ENCODE measurements at places on chromosomes 2 and 18.
A peak's percentile ranks its signal among the peaks of the same experiment; 100 is the strongest.

- DNase-seq, result no peak
These were observed 5.3 kb downstream of the CAPN13 start for GRCh38 chr2:30801821-30802455.

DNA sequence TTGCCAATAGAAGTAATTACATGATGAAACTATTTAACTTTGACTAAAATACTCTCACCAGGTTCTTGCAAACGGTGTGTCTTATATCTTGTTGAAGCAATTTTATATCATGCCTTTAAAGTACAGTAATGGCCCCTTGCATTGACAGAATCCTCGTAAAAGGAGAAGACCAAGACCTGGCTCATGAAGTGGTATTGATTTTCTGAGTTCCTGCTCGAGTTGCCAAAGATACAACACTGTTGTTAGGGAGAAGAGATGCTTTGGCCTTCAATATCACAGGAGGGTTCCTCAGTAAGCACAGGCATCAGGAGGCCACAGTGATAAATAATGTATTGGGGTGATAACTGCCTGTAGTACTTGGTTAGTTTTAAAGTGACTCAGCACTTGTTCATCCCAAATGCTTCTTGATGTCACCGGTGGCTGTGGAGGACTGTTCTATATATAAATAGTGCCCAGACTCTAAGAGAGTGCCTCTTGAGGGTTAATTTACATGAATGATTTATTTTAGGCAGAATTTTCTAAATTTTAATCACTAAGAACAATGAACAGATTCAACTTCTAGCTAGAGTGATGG, 571.7 kb upstream of the FANCL start:
- DNase-seq, result no peak

GRCh38 chr18:74528478-74528877, 5.8 kb upstream of the CNDP1 start:
- no peak for DNase-seq

DNA sequence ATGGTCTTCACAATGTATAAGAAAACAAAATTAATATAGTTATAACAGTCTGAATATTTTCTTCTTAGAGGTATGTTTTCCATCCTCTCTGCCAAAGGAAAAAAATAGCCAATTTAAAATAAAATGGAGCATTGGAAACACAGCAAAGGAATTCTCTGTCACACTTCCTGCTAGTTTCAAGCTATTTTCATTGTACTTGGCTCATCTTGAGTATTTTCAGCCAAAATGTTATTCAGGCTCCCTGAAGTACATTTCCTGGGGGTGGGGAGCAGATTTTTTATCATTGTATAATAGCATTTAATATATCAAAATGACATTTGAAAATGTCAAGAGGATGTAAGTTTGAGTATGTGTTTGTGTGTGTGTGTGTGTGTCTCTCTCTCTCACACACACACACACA, 463.6 kb upstream of the REG3G start:
- no peak for DNase-seq

DNA sequence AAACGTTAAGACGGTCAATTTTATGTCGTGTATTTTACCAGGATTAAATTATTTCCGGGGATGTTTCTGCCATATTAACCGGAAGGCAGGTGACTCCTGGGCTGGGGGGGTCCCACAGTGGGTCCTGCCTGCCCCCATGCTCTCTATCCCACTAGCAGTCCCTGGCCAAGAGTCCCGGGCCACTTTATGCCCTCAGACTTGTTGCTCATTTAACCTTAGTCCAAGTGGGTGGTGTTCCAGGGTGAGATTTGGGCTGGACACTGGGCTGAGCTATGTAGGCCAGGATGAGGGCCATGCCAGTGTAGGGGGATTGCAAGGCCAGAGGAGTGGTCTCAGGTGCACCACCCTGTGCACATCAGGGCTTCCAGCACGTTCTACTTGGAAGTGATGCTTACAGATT, 24.1 kb downstream of the TWIST2 start:
- DNase-seq, result no peak

DNA sequence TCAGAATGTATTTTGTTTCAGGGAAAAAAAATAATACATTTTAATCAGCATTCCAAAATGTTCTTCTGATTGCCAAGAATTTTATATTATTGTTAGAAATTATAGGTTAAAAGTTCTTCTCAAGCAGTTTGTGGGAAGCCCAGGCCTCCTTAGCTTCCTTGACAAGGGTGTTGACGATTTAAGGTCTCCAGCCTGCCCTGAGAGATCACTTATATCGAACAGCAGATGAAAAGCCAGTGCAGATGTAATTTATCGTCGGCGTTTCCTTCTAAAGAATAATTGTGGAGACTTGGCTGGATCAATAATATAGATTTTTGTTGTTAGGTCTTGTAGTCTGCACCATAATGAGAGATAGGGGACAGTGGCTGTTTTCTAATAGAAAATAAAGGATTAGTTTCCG, 280.6 kb downstream of the ZNF407 start:
- no peak for DNase-seq

- no peak for DNase-seq
These were observed 52.5 kb upstream of the CAVIN2 start for GRCh38 chr2:191899410-191899809.

GRCh38 chr2:1674276-1674675, 70.0 kb downstream of the PXDN start:
- DNase-seq, result no peak

DNA sequence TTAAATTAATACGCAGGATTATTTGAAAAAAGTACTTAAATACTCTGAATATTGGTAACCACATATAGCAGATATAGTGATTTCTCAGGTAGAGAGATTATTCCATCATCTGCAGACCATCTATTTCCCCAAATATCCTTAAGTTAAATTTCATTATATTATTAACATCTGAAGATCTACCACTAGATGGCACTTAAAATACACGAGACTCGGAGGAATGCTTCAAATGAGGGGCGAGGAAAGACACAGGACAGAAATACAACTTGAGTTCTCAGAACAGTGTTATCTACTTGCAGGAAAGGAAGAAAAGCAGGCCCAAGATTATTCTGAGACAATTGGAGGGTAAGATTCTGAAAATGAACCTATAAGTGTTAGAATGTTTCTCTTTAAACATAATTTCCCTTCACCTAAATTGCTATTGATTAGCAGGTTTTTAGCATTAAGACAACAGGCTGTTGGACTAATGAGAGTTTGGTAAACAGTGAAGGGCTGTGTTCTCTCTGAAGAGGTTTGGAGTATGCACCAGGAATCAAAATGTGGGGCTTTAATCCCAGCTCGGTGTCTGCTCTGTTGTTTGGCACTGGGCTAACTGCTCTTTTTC, 76.9 kb upstream of the GCFC2 start:
- no peak for DNase-seq

DNA sequence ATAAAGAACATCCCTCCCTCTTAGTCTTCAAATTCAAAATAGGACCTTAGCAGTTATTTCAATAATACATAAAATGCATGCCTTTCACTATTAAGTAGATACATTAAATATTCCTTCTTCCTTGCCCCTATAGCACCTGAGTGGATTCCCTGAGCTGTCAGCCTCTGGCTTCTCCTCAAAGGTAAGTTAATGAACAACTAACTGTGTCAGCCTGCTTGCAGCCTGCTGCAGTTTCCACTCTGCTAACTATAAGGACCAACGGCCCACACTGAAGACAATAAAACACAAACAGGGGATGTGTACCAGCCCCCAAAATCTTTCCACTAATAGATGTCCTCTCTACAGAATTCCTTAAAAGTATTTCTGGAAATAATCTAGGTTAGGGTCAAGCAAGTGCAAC, 5.0 kb downstream of the KCTD1 start:
- DNase-seq, result no peak

DNA sequence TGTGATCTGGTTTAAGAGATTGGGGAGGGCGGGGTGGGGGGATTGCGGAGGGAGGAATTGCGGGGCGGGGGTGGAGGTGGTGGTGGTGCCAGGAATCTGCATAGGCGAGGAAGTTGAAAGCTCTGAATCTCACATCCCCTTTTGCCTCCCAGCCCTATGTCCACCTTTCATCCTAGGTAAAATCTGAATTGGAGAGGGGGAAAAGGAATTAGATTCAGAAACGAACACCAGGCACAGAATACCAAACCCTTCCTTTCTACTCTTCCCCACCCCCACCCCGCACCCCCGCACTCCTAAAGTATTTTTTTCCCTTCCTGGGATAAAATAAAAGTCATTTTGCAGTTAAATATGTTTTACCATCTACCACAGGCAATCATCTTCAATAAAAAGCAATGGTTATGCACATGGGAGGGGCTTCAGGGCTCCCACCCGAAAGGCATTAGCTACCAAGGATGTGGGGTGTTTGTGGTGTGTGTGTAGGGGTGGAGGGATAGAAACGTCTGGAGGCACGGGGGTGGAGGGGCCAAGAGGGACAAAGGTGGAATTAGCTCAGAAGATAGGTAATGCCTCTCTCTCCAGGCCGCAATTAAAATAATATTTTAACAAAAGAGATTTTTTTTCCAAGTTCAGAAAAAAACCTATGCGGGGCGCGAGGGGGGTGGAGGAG, 1.8 kb downstream of the IGFBP5 start:
- DNase-seq, result no peak

- no peak for DNase-seq
These were observed 96.6 kb downstream of the QPCT start for GRCh38 chr2:37441055-37441454.

GRCh38 chr2:241649404-241649803, 11.9 kb downstream of the ATG4B start:
- no peak for DNase-seq

DNA sequence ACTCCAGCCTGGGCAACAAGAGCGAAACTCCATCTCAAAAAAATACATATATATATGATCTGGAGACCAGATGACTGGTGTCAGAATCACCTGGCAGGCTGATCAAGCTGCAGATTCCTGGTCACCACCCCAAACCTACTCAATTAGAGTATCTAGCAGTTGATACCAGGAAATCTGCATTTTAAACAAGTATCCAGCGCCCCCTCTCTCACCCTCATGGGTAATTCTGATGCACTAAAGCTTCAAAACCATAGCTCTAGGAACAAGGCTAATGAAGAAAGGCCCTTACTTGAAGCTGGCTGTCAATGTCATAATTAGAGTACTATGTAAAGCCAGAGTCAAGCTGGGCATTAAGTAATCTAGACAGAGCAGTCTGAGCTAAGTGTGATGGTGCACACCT, 25.0 kb upstream of the PCBP1 start:
- DNase-seq, result no peak

- no peak for DNase-seq
These were observed 103.8 kb downstream of the TMEFF2 start for GRCh38 chr2:192090911-192091310.

DNA sequence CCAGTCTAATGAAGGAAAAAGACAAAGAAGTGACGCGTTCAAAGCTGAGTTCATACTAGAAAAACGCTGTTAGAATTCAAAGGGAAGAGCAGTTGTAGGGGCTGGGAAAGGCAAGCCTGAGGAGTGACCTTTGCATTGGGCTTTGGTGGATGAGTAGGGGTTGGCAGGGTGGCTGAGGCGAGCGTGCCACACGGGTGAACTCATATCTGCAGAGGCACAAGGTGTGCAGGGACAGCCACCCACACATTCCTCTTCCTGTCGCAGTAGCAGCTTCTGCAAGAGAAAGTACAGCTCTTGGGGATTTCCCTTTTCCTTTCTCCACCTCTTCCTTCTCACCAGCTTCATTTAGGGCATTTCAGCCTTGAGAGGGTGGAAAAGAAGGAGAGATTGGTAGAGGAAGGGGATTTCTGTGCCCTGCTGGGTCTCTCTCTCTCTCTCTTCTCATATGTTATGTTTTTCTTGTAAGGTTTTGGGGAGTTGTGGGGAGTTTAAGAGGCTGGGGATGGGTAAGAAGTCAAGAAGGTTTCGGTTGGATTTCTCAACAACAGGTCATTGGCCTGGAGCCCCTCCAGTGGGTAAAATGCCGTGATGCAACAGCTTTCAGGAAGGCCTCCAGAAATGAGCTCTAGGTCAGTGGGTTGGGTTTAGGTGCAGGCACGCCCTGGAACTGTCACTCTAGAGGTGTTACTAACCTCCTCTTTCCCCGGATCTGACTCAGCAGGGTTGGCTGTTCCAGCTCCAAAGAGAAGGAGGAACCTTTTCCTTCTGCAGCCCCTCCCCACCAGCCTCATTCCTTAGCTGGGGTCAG, 40.1 kb downstream of the ODC1 start:
- DNase-seq, result peak; percentile 19

DNA sequence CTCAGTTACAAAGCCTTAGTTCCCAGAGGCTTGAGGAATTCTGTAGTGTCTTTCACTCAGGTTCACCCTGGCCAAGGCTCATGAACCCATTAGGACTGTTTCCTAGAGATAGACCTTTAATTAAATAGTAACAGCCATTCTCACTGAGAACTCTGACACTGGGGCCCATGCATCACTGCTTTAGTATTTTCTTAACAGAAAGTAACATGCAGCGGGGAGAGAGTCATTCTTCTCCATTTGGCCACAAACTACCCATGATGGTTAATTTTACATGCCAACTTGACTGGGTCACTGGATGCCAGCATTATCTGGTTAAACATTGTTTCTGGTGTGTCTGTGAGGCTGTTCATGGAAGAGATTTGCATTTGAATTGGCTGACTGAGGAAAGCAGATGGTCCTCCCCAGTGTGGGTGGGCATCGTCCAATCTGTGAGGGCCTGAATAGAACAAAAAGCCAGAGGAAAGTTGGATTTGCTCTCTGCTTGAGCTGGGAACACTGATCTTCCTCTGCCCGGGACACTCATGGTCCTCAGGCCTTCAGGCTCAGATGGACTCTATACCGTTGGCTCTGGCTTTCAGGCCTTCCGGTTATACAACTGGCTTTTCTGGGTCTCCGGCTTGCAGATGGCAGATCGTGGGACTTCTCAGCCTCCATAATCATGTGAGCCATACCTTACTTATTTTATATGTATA, 5.6 kb upstream of the CPLX4 start:
- DNase-seq, result no peak

Measured in T-helper 22 cell (primary cell).